ENCODE measurements at places on chromosomes 3 and 15. TPM values are rescaled to one million over a fixed set of nuclear protein-coding genes. Genes with fewer than 3 reads are reported as not detected.
A peak's percentile ranks its signal among the peaks of the same experiment; 100 is the strongest.

DNA sequence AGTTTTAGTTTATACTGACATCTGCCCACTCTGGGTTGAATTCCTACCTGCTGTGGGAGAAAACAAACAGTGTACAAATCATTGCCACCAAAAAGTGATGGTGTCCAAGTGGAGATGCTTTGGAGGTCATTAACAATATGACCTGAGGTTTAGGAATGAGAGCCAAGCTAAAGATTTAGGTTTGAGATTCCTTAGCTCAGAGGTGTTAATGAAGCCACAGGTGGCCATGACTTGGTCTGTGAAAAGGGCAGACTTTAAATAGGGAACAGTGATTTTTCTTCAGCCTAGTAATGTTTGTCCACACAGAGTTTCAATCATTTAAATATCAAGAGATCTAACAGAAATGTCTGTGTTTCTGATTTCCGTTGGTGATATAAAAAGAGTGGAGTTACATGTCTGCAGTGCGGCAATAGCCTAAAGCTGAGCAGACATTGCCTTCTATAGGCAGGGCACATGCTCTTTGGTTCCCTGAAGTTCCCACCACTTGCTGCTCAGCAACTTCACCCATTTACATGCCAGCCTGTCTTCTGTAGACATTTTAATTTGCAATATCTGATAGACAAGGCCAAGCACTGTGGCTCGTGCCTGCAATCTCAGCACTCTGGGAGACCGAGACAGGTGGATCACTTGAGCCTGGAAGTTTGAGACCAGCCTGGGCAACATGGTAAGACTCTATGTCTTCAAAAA lies 423.2 kb downstream of the IL5RA start:
- no peak for DNase-seq

DNA sequence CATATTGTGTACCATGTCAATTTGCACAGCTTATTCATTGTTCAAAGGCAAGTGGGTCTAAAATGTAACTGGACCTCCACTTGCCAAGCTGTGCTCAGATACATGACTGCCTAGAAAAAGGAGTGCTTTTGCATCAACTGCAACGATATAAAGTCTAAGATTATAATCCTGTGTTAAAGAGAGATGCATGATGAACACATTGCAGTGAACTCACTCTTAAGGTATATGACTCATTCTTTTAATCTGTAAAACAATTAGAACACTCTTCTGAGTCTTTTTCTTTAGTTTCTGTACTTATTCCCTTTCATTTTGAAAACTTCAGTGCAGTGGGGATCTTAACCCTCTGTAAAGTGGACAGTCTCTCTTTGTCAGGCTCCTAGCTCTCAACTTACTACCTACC lies 982.8 kb downstream of the ROBO1 start:
- DNase-seq = no peak

DNA sequence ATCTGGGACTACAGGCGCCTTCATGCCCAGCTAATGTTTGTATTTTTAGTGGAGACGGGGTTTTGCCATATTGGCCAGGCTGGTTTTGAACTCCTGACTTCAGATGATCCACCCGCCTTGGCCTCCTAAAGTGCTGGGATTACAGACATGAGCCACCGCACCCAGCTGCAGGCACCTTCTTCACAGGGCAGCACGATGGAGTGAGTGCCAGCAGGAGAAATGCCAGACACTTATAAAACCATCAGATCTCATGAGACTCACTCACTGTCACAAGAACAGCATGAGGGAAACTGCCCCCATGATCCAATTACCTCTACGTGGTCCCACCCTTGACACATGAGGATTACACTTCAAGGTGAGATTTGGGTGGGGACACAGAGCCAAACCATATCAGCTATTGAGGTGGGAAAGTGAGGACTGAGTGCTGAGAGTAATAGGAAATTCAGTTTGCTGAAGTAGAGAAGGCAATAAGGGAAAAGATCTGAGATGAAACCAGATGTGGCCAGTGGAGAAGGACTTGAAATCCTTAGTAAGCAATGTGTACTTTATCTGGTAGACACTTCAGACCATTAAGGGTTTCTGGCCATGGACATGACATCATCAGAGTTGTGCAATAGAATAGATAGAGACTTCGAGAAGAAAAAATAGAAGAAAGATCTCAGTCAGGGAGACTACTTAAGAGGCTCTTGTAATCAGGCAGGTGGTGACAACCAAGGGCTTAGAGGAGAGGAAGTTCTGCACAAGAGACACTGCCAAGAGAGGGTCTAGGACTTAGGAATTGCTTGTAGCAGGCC lies 18.1 kb upstream of the ATP13A5 start:
- DNase-seq = peak; percentile 64

GRCh38 chr15:88376574-88377174 lies 90.5 kb downstream of the MRPL46 start:
- no peak for DNase-seq

GRCh38 chr15:68389936-68390817 lies 41.8 kb downstream of the ITGA11 start:
- DNase-seq = no peak

GRCh38 chr15:97783240-97783639 lies 177.3 kb upstream of the ARRDC4 start:
- DNase-seq = no peak

GRCh38 chr3:11661827-11662226 lies 18.1 kb upstream of the VGLL4 start:
- no peak for DNase-seq

DNA sequence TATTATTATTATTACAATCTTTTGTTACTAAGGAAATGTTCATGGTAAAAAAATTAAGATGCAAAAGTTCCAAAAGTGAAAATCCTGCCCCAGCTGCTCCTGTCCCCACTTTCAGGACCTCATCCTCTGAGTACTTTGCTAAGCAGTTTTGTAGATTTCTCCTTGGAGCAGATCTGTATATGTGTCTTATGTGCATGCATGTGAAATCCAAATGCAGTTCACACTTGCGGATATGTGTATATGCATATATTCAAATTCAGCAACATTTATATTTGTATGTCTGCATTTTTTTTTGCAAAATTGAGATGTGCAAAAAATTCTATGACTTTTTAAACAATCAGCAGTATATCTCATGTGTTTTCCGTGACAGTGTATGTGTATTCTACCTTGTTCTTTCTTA lies 19.2 kb downstream of the CHCHD6 start:
- no peak for DNase-seq

- no peak for DNase-seq
Observed at GRCh38 chr3:192038726-192039125, 577.8 kb downstream of the PYDC2 start.

DNA sequence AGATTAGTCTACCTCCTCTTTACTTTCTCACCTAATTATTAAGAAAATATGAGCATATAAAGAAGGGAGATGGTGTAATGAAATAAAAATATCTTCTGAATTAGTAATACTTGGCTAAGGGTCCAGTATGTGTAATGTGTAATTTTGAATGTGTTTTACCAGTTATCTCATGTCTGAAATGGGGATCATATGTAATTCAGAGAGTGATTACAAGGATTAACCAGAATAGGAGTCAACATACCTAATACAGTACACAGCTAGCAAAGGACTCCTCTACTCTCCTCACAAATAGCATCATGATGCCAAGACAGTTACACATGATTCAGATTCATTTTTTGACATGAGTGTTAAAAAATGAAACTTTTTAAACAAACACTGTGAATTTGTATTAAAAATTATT lies 570.4 kb downstream of the SI start:
- DNase-seq = no peak

The NMD3 gene
- total RNA-seq = 38.1 TPM

The CLDN16 gene
- 0.56 TPM for total RNA-seq

The DNAH12 gene
- total RNA-seq = 0.11 TPM

The TMEM212 gene
- total RNA-seq = not detected

The C3orf85 gene
- total RNA-seq = not detected

The NME9 gene
- total RNA-seq = 2.7 TPM

The RARB gene
- total RNA-seq = 21.7 TPM

The TLR9 gene
- not detected for total RNA-seq

The GABRB3 gene
- 15.6 TPM for total RNA-seq

The NCKIPSD gene
- 32.2 TPM for total RNA-seq

The PTX3 gene
- total RNA-seq = 8.6 TPM

The AHSG gene
- total RNA-seq = not detected
